ENCODE measurements at places on chromosomes 4 and X. TPM values are rescaled to one million over a fixed set of nuclear protein-coding genes. Genes with fewer than 3 reads are reported as not detected.

DNA sequence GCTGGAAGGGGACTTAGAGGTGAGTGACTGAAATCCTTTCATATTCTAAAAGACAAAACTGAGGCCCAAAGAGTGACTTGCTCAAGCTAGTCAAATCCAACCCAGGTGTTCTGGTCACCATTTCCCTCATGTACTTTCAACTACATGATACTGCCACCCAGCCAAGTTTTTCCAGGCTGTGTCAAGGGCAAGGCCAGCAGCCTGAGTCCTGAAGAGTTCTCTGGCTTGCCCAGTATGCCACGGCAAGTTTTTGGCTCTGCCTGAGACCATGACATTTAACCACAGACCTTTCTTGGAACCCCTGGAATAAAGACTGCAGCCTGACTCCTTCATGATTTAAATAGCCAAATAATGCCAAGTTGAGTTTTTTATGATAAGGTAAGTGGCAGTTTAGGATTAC is 10.7 kb upstream of the TMEM164 start:
- DNase-seq = no peak

DNA sequence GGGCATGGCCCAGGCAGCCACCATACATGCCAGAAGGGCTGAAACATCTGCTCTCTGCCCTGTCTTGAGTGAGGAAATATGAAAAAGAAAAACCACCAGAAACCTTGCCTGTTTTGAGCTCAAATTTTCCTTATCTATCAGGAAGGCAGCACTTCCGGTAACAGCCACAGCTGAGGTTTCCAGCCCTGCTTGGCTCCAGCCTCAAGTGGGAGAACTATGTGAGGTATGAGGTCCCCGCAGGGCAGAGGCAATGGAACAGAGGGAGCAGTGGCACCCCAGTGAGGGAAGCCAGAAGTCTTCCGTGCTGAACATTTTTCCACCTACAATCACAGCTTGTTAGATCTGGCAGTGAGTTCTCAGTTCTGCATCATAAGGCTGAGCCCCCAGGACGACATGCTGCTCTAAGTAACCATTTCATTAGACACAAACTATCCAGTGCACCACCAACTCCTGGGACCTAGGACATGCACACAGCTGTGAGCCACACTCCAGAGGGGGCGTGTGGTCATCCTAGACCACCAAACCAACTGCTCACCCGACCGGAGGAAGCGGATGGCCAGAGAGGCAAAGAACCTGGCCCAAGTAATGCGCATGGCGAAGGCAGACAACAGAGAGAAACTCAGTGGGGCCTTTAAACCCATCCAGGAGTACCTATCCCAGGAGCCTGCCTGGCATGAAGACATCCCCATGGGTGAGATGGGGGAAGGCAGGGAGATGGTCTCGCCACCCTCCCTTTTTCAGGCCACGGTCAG is 22.6 kb downstream of the WDR1 start:
- peak; percentile 41 for DNase-seq

Gene CCDC158
- total RNA-seq = 0.82 TPM

DNA sequence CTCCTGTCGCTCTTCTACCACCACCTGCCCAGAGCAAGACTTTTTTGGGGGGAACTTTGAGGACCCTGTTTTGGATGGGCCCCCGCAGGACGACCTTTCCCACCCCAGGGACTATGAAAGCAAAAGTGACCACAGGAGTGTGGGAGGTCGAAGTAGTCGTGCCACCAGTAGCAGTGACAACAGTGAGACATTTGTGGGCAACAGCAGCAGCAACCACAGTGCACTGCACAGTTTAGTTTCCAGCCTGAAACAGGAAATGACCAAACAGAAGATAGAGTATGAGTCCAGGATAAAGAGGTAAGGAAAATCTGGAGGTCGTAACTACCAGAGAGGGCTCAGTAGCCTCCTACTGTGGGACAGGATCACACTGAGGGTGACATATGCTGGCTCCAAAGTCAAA is 364.5 kb downstream of the MAPK10 start:
- no peak for DNase-seq

Gene NUDT10
- 0.34 TPM for total RNA-seq

DNA sequence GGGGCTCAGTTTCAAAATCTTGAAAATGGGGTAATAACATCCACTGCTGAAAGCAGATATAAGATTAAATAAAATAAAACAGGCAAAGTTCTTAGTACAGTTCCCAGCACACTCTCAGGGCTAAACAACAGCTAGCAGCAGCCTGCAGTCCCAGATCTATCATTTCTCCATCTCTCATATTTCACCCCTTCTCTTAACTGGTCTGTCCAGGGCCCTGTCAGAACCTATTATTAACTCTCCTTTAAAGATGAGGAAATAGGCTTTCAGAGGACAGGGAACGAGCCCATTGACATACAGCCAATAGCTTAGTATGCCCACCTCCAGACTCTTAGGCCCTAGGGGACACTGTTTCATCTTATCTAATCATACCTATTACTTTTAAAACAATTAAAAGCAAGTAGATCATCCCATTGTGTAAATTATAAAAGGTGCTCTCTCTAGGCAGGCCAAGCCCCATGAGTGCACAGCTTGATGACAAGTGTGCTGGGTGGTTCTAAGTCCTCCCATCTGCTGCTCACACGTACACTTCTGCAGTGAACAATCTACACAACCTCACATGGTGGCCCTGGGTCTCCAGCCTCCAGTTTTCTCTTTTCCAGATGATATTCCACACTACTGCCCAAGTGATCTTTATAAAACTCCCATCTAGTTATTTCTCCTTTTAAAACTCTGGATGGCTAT is 119.0 kb downstream of the APBB2 start:
- no peak for DNase-seq

Gene NKX3-2
- 0.72 TPM for total RNA-seq

DNA sequence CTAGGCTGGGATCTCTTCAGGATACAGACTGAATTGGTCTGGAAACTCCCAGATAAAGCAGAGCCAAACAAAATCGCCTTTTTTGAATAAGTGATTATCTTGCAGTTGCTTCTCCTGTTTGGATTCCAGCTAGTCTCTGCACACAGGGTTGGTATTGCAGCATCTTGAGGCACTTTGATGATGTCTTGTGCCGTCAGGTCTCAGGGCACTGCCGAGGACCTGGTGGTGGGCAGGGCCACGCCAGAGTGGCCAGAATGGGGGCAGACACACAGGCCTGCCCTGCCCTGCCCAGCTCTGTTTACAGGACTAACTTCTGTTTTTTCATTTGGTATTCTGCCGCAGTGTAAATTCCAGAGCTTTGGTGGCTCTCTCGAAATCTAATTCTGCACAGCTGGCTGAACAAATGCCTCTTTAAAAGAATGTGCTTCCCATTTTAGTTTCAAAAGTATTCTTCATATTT is 276.1 kb downstream of the NR3C2 start:
- no peak for DNase-seq

Gene DCAF16
- 32.1 TPM for total RNA-seq

DNA sequence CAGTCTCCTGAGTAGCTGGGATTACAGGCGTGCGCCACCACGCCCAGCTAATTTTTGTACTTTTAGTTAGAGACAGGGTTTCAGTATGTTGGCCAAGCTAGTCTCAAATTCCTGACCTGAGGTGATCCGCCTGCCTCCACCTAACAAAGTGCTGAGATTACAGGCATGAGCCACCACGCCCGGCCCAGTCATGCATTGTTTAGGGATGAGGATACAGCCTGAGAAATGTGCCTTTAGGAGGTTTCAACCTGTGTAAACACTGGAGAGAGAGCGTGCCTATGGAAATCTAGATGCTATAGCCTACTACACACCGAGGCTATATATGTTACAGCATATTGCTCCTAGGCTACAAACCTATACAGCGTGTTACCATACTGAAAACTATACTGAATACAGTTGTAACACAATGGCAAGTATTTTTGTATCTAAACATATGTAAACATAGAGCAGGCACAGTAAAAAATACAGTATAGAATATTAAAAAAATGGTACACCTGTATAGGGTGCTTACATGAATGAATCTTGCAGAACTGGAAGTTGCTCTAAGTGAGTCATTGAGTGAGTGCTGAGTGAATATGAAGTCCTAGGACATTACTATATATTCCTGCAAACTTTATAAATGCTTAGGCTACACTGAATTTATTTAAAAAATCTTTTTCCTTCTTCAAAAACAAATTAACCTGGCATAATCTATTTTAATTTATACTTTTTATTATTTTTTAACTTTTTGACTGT is 588.2 kb upstream of the ADGRL3 start:
- no peak for DNase-seq

Gene CC2D2A
- 7.6 TPM for total RNA-seq

Gene AFF2
- total RNA-seq = not detected

DNA sequence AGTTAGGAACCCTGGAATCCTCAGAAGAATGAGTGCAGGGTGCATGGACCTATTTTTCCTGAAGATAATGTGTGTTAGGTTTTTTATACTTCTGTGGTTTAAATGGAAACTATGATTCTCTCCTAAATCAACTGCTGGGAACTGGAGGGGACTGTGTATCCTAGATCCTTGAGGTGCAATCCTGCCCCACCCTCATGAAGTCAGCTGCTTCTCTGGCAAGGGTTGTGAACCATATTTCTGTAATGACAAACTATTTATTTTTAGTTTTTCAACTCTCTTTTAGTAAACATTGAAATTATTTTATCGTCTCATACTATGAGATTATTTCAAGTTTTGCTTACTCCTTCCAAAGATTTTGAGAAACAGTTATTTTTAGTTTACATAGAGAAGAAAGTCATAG is 25.8 kb upstream of the VEGFC start:
- DNase-seq = no peak

Gene SORCS2
- total RNA-seq = 0.20 TPM

DNA sequence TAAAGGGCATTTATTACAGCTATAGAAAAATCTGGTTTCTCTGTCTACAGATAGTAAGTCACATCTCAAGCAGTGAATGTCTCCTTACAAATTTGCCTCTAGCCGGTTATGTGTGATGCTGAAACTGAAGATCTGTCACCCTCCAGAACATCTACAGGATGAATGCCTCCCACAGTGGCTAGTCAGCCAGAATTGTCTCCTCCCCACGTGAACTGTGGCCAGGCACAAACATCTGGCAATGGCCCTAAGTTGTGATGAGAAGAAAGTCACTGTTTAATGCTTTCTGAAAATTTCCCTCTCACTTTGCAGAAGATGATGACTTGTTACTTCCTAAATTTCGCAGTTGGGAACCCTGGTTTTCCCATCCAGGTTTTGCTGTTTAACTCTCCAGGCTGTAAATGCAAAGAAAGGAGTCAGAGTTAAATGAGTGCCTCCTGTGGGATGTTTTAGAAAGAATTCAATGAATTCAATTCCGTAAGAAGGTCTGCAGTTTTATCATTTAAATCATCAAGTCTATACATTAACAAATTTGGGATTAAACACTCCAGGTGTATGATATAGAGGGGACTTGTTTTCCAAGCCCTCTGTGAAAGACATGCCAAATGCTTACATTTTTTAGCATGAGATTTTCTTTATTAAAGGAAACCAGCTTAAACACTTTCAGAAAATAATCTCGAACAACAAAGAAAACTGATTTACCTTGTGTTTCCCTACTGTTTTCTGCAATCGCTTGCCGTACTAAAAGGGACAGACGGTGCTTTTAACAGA is 55.4 kb upstream of the TLR3 start:
- no peak for DNase-seq

DNA sequence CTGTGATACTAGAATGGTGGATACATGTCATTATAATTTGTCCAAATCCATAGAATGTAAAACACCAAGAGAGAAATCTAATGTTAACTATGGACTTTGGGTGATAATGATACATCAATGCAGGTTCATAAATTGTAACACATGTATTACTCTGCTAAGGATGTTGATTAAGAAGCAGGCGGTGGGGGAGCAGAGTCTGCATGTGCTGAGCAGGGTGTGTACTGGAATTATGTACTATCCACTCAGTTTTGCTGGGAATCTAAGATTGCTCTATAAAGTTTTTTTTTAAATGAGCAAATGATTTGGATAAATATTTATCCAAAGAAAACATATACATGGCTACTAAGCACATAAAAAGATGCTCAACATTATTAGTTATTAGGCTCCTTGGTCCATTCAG is 15.0 kb upstream of the MANBA start:
- no peak for DNase-seq

Gene PRR32
- total RNA-seq = not detected

GRCh38 chr4:94695384-94695783 is 62.4 kb upstream of the BMPR1B start:
- DNase-seq = no peak

DNA sequence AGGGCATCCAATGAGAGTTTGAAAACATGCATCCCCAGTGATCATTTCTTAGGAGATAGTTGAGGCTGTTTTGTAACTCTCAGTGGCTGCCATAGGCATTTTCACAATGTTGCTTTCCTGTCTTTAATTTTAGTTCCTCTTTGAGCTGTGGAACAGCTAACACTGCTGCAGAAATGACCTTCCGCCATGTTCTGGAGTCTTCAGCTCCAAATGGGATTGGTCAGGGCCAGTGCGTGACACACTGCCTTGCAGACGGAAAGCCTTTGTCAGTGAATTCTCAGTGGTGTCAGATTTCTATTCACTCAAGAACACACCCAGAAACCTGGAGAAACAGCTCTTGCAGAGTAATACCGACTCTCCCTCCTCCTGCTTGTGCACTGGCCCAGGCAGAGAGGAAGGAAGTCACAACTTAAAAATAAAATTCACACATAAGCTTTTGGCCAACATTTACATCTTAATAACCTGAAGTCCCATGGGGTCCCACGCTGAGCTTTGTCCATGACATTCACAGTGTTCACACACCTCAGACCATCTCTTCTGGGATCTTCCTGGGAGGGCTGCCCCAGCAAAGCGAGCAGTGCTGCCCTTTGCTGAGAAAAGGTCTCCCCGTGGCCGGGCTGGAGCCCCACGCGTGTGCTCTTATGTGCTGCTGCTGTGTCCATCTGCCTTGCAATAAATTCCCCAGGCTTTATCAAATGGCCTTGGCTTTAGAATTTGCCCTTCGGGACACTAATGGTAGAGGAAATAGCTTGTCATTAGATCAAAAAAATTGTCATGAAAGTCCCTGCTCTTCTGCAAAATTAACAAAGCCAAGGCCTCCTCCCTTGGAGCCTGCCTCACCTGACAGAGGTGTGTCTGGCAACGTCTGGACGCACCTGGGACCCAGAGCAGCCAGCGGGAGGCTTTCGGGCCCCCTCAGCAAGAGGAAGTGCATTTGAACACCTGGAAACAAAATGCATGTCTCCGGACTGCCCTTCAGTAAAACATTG is 126.8 kb downstream of the IRF2 start:
- peak; percentile 66 for DNase-seq

Gene ZFX
- 65.1 TPM for total RNA-seq

- no peak for DNase-seq
Observed at GRCh38 chr4:7055111-7055989, 12.2 kb downstream of the TADA2B start.

DNA sequence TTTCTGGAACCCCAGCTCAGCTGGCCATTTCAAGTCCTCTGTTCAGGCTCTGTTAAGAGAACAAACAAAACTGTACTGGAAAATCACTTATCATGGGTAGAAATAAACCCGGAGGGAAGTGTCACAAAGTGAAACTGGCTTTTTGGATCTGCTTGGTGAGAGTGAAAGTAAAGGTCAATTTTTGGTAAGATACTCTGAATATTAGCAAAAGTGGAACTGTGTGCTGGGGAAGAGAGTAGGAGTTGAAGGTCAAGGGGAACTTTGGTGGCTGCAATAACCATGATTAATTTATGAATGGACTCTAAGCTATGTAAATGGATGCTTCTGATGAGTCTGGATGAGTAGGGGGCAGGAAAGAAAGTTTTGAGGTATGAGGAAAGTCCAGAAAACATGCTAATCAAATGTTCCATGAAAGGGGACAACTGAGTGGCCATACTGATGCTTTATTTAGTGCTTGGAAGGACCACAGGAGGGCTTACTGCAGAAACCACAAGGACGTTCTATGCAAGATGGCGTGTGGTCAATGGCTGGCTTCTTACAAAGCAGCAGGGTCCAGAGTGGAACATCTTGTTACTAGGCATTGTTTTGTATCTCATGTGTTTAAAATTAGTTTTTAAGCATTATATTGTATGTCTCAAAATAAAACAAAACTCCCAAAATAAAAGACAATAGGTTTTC is 36.8 kb upstream of the TNIP3 start:
- no peak for DNase-seq

Gene PIR
- 6.0 TPM for total RNA-seq

Gene N4BP2
- 6.7 TPM for total RNA-seq

Measured in mucosa of descending colon (tissue), 3 donors.